ENCODE measurements at places on chromosomes 4 and X. TPM values are rescaled to one million over a fixed set of nuclear protein-coding genes. Genes with fewer than 3 reads are reported as not detected.

GRCh38 chr4:171719691-171720090 lies 93.5 kb upstream of the GALNTL6 start:
- DNase-seq, result no peak

- no peak for DNase-seq
Measured at GRCh38 chrX:45445745-45446412, 245.2 kb upstream of the DIPK2B start.

- no peak for DNase-seq
Measured at GRCh38 chrX:97452283-97452682, 568.6 kb downstream of the RPA4 start.

- no peak for DNase-seq
Measured at GRCh38 chrX:154008521-154008920, 11.2 kb downstream of the IRAK1 start.

DNA sequence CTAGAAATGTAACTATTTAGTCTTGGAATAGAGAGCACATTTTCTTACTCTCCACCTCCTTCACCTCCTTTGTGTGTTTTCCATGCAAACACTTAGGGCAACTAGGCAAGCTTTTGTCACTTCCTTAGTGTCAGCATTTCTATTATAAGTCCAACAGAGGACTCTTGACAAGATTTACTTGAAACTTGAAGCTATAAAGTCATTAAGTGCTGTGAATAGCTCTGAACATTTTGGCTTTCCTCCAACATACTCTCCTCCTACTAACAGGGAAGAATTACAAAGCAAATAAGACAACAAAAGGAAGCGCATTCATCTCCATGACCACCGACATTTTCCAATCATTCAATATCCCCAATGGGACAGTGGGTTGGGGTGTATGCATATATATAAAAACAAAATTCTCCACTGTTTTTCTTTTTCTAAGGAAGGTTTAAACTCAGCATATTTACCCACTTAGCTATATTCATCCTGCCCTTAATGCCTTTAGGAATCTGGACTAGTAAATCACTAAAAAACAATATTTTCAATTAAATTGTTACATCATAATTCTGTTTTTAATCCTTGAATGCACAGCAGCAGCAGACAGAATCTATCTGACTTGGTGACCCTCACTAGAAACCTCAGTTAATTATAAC lies 264.6 kb downstream of the SNCA start:
- DNase-seq, result no peak

DNA sequence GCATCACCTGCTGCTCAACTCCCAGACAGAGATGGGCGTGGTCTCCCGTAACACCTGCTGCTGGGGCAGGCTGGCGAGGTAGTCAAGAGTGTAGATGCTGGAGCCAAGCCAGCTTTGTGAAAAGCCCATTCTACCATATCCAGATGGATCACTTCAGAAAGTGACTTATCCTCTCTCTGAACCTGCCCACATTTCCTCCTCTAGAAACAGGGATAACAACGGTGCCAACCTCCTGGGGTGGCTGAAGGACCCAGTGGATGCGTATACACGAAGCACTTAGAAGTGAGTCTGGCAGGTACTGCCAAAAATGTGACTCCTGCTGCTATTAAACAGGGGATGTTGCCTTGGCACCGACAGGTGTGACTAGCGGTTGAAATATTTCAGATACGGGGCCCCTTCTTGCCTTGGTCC lies 95.8 kb downstream of the SORBS2 start:
- no peak for DNase-seq

Gene KLKB1
- total RNA-seq, result not detected

Gene SPANXN3
- total RNA-seq, result not detected

DNA sequence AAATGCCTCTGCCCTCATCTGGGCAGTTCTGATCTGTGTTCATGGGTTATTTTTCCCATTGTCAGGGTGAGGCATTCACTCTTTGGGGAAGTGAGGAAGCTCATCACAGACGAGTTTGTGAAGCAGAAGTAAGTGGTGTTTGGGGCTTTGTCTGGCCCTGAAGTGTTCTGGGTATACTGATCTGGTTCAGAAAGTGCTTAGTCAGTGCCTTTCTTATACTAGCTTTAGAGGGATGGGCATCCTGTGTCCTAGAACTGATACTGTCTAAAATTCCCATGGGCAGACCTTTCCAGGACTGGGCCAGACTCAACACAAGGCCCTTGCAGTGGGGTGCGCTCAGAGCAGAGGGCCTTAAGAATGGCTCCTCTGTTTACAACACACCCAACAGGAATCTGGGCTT lies 6.4 kb downstream of the TRO start:
- no peak for DNase-seq

- DNase-seq, result no peak
Measured at GRCh38 chr4:125390727-125391126, 76.0 kb downstream of the FAT4 start.

All from activated naive CD4-positive, alpha-beta T cell treated with anti-CD3 and anti-CD28 coated beads for 36 hours (primary cell).